ENCODE measurements at places on chromosomes 5 and 9.

DNA sequence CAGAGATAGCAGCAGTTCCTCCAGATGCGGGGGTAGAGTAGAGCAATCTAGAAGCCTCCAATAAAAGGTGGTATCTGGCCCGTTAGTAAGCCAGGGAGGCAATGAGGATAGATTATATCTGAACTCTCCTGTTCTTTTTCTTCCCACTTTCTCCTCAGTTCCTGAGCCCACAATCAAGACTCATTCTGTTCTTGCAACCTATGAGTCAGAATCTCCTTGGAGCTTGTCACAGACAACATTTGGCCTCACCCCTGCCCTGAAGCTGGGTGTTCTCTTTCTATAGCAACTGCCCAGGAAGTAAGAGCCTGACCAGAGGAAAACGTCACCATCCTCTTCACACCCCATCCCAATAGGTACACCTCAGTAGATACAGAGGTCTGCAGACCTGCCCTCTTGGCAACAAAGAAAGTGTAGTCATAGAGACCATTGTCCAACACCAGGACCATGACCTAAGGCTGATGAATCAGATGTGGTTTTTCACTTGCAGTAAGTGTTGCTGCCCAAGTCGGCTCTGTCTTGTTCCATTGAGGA is 76.3 kb upstream of the PCA3 start:
- no peak for DNase-seq
- no peak overlapping the region for H3K27ac ChIP-seq
- no peak overlapping the region for H3K4me3 ChIP-seq
- H3K4me1 ChIP-seq, result peaks cover 8% of the 10 kb centered on the region
- no peaks in the 10 kb centered on the region for H3K36me3 ChIP-seq

DNA sequence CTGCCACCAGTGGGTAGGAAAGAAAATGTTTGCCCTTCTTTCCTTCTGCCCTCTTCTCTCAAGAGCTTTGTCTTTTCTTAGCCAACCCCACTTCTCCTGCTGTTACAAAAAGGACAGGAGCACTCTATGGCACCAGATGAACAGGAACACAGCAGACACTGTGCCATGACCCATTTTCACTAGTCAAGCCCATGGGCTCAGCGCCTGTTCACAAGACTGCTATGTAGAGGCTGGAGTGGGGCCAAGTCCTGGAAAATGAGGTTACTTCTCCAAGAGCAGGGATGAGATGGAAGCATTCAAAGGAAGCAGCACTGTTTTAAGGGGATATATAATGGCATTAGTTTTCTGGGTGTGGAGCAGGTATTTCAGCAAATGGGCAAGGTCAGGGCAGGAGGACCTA is 46.8 kb upstream of the GRAMD2B start:
- H3K27me3 ChIP-seq, result no peaks in the 10 kb centered on the region
- no peak overlapping the region for H3K27ac ChIP-seq
- H3K36me3 ChIP-seq, result no peaks in the 10 kb centered on the region
- no peak overlapping the region for H3K4me3 ChIP-seq
- peaks cover 9% of the 10 kb centered on the region for H3K4me1 ChIP-seq

- peak overlapping the region; percentile 15 for H3K27ac ChIP-seq
- H3K4me1 ChIP-seq, result peaks cover 35% of the 10 kb centered on the region
- H3K27me3 ChIP-seq, result peaks cover 14% of the 10 kb centered on the region
- no peak overlapping the region for H3K4me3 ChIP-seq
Measured at GRCh38 chr5:68435611-68436010, 220.1 kb downstream of the PIK3R1 start.

DNA sequence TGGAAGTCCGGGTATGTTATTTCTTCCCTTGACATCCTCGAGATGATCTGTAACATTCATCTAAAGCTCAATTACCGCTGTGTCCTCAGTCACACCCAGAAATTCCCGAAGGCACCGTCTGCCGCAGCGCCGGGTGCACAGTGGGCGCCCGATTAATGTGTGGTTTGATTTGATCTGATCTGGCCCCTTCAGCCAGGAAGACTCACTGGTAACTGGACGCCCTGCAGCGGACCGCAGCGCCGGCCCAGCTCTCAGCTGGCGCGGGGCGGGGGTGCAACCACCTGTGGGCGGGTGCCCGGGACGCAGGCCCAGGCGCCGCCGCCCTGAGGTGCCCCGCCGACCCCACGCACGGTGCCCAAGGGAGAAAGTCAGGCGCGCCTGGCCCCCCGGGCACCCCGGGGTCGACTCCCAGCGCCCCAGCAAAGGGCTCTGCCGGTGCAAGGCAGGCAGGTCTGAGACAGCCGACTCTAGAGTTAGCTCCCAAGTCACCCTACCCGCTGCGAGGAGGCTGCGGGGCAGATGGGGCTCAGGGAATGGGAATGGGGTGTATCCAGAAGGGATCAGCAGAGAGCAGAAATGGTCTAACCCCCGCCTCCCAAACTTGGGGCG is 1.7 kb downstream of the EPB41L4B start:
- H3K4me3 ChIP-seq, result peak overlapping the region; percentile 62
- peaks cover 67% of the 10 kb centered on the region for H3K27me3 ChIP-seq
- no peaks in the 10 kb centered on the region for H3K36me3 ChIP-seq
- H3K27ac ChIP-seq, result no peak overlapping the region
- H3K4me1 ChIP-seq, result peaks cover 13% of the 10 kb centered on the region

GRCh38 chr9:127776924-127777289 is 1.6 kb downstream of the SH2D3C start:
- peak overlapping the region; percentile 96 for H3K27ac ChIP-seq
- H3K4me3 ChIP-seq, result peak overlapping the region; percentile 100
- no peaks in the 10 kb centered on the region for H3K27me3 ChIP-seq
- H3K36me3 ChIP-seq, result peaks cover 38% of the 10 kb centered on the region
- DNase-seq, result no peak

Measured in activated CD4-positive, alpha-beta T cell treated with anti-CD3 and anti-CD28 coated beads, Interleukin-2, amount 10 ng/mL, durations not matched to agents 7 days and 5 days (primary cell).